Kidney epithelial cell (primary cell): ENCODE measurements at places on chromosomes 16 and 17. TPM values are rescaled to one million over a fixed set of nuclear protein-coding genes. Genes with fewer than 3 reads are reported as not detected.

PRSS21 gene
- total RNA-seq, result 0.29 and 3.0 TPM in 2 replicates

PNMT gene
- 2.7 TPM in 1 of 2 replicates, not detected in the other for total RNA-seq

CDC6 gene
- 7.9 and 8.8 TPM in 2 replicates for total RNA-seq

TNK1 gene
- total RNA-seq, result 4.0 and 13.3 TPM in 2 replicates

PYY gene
- 0.48 TPM in 1 of 2 replicates, not detected in the other for total RNA-seq

TRPV2 gene
- total RNA-seq, result 2.6 and 3.8 TPM in 2 replicates

NT5C gene
- total RNA-seq, result 107 and 114 TPM in 2 replicates

TRIM65 gene
- 22.7 and 31.8 TPM in 2 replicates for total RNA-seq

VAT1L gene
- 0.29 and 0.41 TPM in 2 replicates for total RNA-seq

IL17C gene
- total RNA-seq, result 0.29 and 1.4 TPM in 2 replicates

CA5A gene
- total RNA-seq, result not detected in 2 replicates

KRT13 gene
- 0.96 TPM in 1 of 2 replicates, not detected in the other for total RNA-seq

ERN2 gene
- total RNA-seq, result under 0.01 TPM in 1 of 2 replicates, not detected in the other

CBFA2T3 gene
- 0.14 and 0.63 TPM in 2 replicates for total RNA-seq

MRPS34 gene
- 94.9 and 108 TPM in 2 replicates for total RNA-seq

PRDM7 gene
- total RNA-seq, result not detected in 2 replicates

TCAP gene
- total RNA-seq, result 0.55 and 0.84 TPM in 2 replicates

KRTAP9-8 gene
- total RNA-seq, result not detected in 2 replicates

CCL8 gene
- total RNA-seq, result not detected in 2 replicates

KIF2B gene
- not detected in 2 replicates for total RNA-seq

PABPN1L gene
- total RNA-seq, result not detected in 2 replicates

CCDC92B gene
- not detected in 2 replicates for total RNA-seq

SNAI3 gene
- total RNA-seq, result 0.82 and 1.1 TPM in 2 replicates

TMEM235 gene
- not detected in 2 replicates for total RNA-seq

MYOCD gene
- 0.27 and 2.1 TPM in 2 replicates for total RNA-seq

SPATA22 gene
- total RNA-seq, result not detected in 2 replicates

CHRNB1 gene
- 19.0 and 21.6 TPM in 2 replicates for total RNA-seq

RCVRN gene
- 0.21 TPM in 1 of 2 replicates, not detected in the other for total RNA-seq

KRTAP2-1 gene
- not detected in 2 replicates for total RNA-seq

ZG16B gene
- 1.1 and 2.8 TPM in 2 replicates for total RNA-seq

OR1A1 gene
- not detected in 2 replicates for total RNA-seq

FNDC8 gene
- not detected in 2 replicates for total RNA-seq

BAIAP3 gene
- total RNA-seq, result 1.2 and 5.8 TPM in 2 replicates

SLC39A11 gene
- total RNA-seq, result 13.0 and 21.7 TPM in 2 replicates

DLX3 gene
- total RNA-seq, result 0.04 and 0.55 TPM in 2 replicates

CLDN7 gene
- total RNA-seq, result 248 and 250 TPM in 2 replicates

STH gene
- total RNA-seq, result not detected in 2 replicates

CMTM2 gene
- total RNA-seq, result 0.54 and 1.4 TPM in 2 replicates

KRT9 gene
- not detected in 2 replicates for total RNA-seq

FOXC2 gene
- total RNA-seq, result 12.1 and 12.2 TPM in 2 replicates

CDYL2 gene
- 8.4 and 18.9 TPM in 2 replicates for total RNA-seq

KRT31 gene
- total RNA-seq, result not detected in 2 replicates

CD300A gene
- not detected in 2 replicates for total RNA-seq

TLCD2 gene
- 1.8 and 1.9 TPM in 2 replicates for total RNA-seq

TAT gene
- total RNA-seq, result 0.07 TPM in 1 of 2 replicates, not detected in the other

TOX3 gene
- total RNA-seq, result 7.4 and 7.9 TPM in 2 replicates

TBC1D10B gene
- total RNA-seq, result 47.0 and 51.9 TPM in 2 replicates

SOX8 gene
- total RNA-seq, result 0.71 and 1.3 TPM in 2 replicates

WFDC1 gene
- 0.29 TPM in 1 of 2 replicates, not detected in the other for total RNA-seq

ERI2 gene
- total RNA-seq, result 15.3 and 20.5 TPM in 2 replicates

SLC52A1 gene
- total RNA-seq, result 0.17 and 0.62 TPM in 2 replicates

TBC1D3B gene
- 6.3 TPM in 1 of 2 replicates, not detected in the other for total RNA-seq

TP53TG3F gene
- not detected in 2 replicates for total RNA-seq

INO80E gene
- total RNA-seq, result 43.8 and 114 TPM in 2 replicates

MRM1 gene
- total RNA-seq, result 6.6 and 8.3 TPM in 2 replicates

GPR179 gene
- 0.04 and 0.07 TPM in 2 replicates for total RNA-seq

BFAR gene
- total RNA-seq, result 102 and 111 TPM in 2 replicates

SPHK1 gene
- 159 and 165 TPM in 2 replicates for total RNA-seq

NPIPA2 gene
- total RNA-seq, result 1.2 TPM in 1 of 2 replicates, not detected in the other
